ENCODE measurements at places on chromosomes 6 and 20. TPM values are rescaled to one million over a fixed set of nuclear protein-coding genes. Genes with fewer than 3 reads are reported as not detected.

The PROKR2 gene
- total RNA-seq, result not detected

The DNMT3B gene
- total RNA-seq, result 7.4 TPM

The PRR18 gene
- not detected for total RNA-seq

The FOXS1 gene
- 0.12 TPM for total RNA-seq

The ADGRF1 gene
- total RNA-seq, result not detected

The PTK6 gene
- total RNA-seq, result 0.11 TPM

The MUC22 gene
- not detected for total RNA-seq

The DDRGK1 gene
- 32.5 TPM for total RNA-seq

The SLC4A11 gene
- total RNA-seq, result 0.75 TPM
